ENCODE measurements at places on chromosomes 5 and 9.

DNA sequence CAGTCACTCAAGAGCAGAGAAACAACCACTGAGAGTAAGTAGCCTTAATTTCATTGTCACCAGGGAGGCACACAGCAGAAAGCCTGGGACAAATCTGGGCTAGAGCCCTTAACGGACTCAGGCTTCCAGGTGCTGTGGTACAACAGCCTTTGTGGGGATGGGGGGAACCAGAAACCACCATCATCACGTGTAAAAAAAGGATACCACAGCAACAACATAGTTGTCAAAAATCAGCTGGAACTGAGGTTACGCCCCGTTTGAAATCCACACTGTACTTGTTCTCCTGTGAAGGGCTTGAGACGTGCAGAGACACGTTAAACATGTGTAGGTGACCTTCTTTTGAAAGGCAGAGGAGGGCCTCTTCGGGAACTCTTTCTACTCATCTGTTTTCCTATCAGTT lies 16.6 kb upstream of the PLPP1 start:
- DNase-seq = no peak

GRCh38 chr9:33440609-33441008 lies 6.8 kb downstream of the AQP3 start:
- no peak for DNase-seq

GRCh38 chr9:74742792-74743730 lies 144.7 kb downstream of the TRPM6 start:
- no peak for DNase-seq

- no peak for DNase-seq
Observed at GRCh38 chr9:75096796-75097195, 8.5 kb downstream of the OSTF1 start.

Measured in GM18507 (cell line).